Right ventricle myocardium inferior (tissue), 1 donor: ENCODE measurements at places on chromosomes 3 and 15.

- DNase-seq = no peak
These were observed 1013.6 kb downstream of the ROBO1 start for GRCh38 chr3:78754066-78754743.

DNA sequence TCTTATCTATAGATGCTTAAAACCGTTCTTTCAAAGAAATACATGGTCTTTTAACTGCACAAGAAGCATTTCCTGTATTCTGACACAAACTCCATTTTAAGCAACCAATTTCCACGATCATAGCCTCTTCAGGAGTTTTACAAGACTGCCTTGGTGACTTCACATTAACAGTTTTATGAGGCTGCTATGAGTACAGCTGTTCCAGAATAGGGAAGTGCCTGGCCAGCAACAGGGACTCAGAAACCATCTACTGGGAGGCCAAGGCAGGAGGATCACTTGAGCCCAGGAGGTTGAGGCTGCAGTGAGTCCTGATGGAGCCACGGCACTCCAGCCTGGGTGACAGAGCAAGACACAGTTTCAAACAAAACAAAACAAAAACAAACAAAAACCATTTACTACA is 78.4 kb downstream of the B3GNT5 start:
- DNase-seq = no peak

- no peak for DNase-seq
These were observed 34.3 kb downstream of the ST6GAL1 start for GRCh38 chr3:186964616-186965015.

DNA sequence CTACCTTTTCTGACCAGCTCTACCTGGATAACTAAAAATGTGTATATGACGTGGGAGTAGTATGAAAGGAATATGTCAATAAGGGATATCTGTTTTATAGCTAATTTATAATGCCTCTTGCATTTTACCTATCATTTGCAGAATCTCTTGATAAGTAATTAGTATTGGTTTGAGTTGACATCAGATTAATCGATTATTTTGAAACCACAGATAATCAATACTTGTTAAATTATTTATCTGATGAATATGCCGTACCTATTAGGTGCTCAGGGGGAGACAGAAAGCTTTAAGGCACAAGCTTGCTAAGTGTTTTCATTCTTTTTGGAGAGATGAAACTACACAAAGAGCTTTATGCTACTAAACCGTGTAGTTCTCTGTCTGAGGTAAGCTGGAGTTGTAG is 24.3 kb downstream of the NR1D2 start:
- DNase-seq = no peak

DNA sequence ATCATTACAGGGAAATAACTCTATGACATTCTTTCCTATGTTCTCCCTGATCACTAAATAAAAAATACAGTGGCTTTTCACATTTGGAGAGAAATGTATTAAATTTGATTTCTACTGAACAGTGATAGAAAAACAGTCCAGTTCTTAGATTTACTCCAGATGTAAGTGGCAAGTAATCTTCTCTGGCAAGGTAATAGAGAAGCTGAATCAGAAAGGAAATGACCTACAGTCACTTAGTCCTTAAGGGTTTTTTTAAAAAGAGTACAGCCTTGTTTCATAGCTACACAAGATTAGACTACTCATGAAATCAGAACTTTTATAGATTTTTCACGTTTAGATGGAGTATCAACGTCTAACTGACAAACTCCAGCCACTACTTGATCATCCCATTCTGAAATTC is 236.9 kb downstream of the CADPS start:
- DNase-seq = no peak

GRCh38 chr15:49501586-49501985 is 78.5 kb downstream of the FGF7 start:
- DNase-seq = no peak

- DNase-seq = no peak
These were observed 49.1 kb upstream of the RAB6B start for GRCh38 chr3:133944641-133945380.

- DNase-seq = no peak
These were observed 6.0 kb upstream of the BFSP2 start for GRCh38 chr3:133393691-133394474.

- DNase-seq = no peak
These were observed 5.9 kb upstream of the RBP2 start for GRCh38 chr3:139482206-139482605.
